NCI-H345 (cell line): ENCODE measurements at places on chromosomes 2 and 18.

GRCh38 chr2:170586571-170587095, 128.5 kb upstream of the SP5 start:
- DNase-seq = no peak

GRCh38 chr2:44246436-44246835, 28.8 kb upstream of the SLC3A1 start:
- no peak for DNase-seq

- no peak for DNase-seq
Observed at GRCh38 chr2:129728035-129728972, 251.2 kb upstream of the RAB6C start.

GRCh38 chr2:142940606-142941223, 63.3 kb downstream of the KYNU start:
- no peak for DNase-seq

GRCh38 chr18:50401295-50401694, 26.4 kb downstream of the SKA1 start:
- DNase-seq = peak; percentile 47

GRCh38 chr2:47015206-47015605, 99.6 kb upstream of the MCFD2 start:
- no peak for DNase-seq

GRCh38 chr2:8422450-8422800, 259.4 kb upstream of the ID2 start:
- DNase-seq = no peak

GRCh38 chr2:40844353-40845277, 392.7 kb upstream of the SLC8A1 start:
- DNase-seq = no peak

DNA sequence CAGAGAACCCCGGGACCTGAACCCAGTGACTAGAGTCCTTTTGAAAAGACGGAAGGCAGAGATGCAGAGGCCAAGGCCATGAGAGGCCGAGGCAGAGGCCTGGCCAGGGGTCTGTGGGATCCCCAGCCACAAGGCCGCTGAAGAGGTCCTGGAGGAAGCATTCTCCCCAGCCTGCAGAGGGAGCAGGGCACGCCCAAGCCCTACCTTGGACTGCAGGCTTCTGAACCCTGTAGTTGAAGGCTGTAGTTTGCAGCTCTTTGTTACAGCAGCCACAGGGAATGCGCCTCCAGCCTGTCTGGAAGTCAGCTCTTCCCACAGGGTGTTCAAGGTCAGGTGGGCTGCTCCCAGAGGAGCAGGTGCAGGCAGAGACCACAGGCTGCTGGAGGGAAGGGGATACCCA, 22.1 kb upstream of the PXDN start:
- no peak for DNase-seq

- DNase-seq = no peak
Observed at GRCh38 chr2:8096484-8096883, 585.4 kb upstream of the ID2 start.

DNA sequence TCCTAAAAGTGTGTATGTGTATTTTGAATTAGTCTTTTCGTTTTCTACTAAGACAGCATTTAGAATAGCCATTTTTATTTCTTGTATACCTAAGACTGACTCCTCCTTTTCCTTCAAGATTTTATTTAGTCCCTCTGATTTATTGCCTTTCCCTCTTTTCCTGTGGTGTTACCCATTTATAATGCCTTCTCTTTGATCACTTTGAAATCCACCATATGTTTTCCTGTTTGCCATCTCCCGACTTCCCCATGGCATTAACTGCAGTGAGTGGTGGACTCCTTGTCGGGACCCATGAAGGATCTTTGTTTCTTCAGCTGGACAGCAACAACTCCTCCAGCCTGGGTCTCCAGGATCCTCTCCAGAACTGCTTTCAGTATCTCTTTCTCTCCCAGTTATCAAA, 160.7 kb downstream of the CSRNP3 start:
- DNase-seq = no peak

DNA sequence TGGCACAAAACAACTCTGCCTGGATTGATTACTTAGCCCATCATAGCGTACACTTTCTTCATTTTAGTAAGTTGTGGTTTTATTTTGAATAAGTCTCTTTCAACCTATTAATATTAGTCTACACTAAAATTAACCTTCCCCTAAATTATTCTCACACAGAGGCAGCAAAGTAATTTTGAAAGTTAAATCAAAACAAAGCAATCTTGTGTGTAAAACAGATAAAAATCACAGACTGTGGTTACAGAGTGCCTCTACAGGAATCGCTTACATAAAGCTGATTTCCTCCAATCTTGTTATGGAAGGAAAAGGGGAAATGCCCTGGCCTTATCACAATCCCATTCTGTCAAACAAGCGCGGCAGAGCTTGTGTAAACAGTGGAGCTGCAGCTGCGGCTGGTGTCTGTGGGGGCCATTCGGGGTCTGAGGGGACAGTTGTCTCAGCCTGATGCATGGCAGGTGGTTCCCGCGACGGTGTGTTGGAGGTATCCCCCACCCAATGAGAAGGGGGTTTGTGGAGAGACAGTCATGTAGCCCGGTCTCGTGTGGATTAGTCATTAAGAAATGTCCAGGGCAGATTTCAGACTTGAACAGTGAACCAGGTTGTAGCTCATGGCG, 42.1 kb downstream of the BCL2L11 start:
- no peak for DNase-seq

GRCh38 chr2:216392945-216393840, 19.1 kb upstream of the SMARCAL1 start:
- no peak for DNase-seq

DNA sequence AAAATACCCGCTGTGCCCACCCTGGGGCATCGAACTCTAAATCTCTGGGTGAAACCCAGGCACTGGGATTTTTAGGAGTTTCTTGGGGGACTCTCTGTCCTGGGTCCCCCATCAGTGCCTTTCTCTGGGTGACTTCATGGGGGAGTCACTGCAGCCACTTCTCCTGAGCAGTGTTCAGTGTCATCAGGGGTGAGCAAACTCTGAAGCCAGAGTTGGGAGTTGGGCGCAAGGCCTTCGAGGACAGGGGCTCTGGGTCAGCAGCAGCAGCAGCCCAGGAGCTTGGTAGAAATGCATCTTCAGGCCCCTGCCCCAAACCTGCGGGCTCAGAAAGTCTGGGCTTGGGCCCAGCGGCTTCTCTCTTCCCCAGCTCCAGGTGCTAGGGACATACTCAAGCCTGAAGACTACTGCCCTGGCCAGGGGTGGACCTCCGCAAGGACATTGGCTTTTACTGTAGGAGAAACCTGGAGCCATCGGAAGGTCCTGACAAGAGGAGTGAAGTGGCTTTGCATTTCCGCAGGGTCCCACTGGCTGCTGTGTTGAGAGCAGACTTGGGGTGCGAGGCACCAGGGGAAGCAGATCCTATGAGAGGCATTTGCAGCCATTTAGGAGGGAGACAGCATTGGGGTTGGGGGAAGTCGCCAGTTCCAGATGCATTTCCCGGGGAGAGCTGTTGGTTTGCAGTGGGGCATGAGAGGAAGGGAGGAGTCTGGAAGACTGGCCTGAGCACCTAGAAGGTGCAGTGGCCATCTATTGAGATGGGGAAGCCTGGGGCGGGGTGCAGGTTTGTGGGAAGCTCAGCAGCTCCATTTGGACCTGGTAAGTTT, 51.5 kb upstream of the FAHD2A start:
- no peak for DNase-seq
